NCI-H2081 (cell line): ENCODE measurements at places on chromosomes 4 and X.

GRCh38 chr4:173626277-173626676 lies 96.2 kb upstream of the HAND2 start:
- DNase-seq, result no peak

DNA sequence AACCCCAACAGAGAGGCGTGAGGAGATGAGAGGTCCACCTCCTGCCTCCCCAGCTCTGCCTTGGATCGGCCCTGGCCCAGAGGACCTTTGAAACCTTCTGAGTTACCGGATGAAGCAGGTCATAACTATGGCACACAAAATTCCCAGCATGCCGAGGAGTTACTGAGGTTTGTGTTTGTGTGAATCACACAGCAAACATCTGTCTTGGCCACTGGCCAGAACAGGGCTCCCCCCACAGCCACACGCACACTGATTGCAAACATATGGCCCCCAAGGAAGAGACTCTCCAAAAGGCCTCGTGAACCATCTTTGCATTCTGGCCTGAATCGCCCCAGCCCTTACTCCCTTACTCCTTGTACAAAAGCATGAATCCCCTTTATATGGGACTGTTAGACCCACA lies 18.9 kb downstream of the RPS4X start:
- peak; percentile 17 for DNase-seq

GRCh38 chr4:8688908-8689445 lies 96.4 kb downstream of the CPZ start:
- DNase-seq, result no peak

GRCh38 chrX:53445977-53446376 lies 11.8 kb upstream of the HSD17B10 start:
- DNase-seq, result no peak

DNA sequence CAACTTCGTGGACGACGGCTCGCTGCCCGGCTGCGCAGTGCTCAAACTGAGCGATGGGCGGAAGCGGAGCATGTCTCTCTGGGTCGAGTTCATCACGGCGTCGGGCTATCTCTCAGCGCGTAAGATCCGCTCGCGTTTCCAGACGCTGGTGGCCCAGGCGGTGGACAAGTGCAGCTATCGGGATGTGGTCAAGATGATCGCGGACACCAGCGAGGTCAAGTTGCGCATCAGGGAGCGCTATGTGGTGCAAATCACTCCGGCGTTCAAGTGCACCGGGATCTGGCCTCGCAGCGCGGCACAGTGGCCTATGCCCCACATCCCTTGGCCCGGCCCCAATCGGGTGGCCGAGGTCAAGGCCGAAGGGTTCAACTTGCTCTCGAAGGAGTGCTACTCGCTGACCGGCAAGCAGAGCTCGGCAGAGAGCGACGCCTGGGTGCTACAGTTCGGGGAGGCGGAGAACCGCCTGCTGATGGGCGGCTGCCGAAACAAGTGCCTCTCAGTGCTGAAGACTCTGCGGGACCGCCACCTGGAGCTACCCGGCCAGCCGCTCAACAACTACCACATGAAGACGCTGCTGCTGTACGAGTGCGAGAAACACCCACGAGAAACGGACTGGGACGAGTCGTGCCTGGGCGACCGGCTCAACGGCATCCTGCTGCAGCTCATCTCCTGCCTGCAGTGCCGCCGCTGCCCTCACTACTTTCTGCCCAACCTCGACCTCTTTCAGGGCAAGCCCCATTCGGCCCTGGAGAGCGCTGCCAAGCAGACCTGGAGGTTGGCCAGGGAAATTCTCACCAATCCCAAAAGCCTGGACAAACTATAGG lies 1.5 kb downstream of the MAB21L2 start:
- DNase-seq, result no peak

DNA sequence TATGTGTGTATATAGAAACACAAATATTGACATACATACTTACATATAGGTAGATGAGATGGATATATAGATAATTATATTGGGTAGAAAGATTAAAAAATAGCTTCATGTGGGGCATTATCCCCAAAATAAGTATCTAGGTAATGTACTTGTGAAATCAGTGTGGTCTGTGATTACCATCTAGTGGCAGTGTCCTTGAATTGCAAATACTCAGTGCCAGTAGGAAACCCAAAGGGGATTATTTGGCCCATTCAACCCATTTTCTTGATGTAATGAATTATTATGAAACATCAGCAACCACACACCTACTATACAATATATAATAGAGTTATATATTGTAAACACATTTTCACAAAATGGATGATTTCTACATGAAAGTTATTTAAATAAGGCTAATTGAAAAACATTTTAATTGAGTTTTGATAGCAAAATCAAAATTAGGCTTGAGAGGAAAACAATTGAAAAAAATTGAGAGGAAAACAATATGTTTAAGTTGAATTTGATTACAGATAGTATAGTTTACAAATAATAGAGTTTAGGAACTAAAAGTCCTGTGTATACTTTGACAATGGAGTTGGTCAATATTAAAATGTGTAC lies 389.4 kb downstream of the GALNTL6 start:
- DNase-seq, result peak; percentile 24

DNA sequence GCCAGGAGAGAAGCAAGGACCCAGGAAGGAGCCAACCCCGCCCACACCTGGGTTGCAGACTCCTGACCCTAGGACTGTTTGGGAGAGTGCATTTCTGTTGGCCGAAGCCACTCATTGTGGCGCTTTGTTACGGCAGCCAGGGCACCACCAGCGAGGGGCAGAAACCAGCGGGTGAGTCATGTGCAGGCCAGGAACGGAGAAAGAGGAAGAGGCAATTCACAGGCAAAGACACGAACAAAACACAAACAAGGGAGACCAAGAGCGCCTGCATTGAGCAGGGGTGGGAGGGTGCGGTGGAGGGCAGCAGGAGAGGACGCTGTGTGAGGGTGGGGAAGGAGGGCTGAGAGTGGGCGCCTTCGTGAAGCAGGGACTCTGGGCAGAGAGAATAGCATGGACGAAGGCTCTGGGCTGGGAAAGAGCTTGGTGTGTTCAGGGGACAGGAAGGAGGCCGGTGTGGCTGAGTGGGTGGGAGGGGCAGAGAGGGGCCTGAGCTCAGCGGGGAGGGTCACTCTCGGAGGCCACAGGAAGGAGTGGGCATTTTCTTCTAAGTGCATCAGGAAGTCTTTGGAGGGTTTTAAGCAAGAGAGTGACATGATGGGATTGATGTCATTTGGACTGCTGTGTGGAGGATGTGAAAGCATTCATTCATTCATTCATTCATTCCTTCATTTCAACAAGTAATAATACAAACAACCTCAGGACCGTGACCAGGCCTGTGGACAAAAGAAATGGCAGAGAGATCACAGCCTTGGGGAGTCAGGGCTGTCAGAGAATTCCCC lies 12.2 kb upstream of the WFS1 start:
- no peak for DNase-seq

GRCh38 chr4:90419124-90419711 lies 292.0 kb downstream of the CCSER1 start:
- DNase-seq, result peak; percentile 48

DNA sequence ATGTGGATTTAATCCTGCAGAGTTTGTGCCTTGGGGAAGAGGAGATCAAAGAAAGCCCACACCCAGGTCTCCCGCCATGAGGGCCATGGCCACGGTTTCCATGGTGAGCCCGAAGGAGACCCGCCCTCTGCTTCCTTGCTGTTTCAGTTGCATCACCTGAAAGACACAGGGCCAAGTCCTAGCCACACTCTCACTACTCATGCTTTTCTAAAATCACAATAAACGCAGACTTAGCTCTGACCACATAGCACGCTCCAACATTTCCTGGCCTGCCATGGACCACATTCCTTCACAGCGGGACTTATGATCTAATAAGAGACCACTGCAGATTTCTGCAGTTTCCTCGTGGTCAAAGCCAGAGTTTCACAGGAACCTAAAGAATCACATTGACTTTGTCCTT lies 426.0 kb upstream of the NR3C2 start:
- no peak for DNase-seq

- no peak for DNase-seq
These were observed 25.6 kb downstream of the ELF4 start for GRCh38 chrX:130084631-130085237.

- no peak for DNase-seq
These were observed 77.2 kb downstream of the FHIP1A start for GRCh38 chr4:151486168-151486567.

DNA sequence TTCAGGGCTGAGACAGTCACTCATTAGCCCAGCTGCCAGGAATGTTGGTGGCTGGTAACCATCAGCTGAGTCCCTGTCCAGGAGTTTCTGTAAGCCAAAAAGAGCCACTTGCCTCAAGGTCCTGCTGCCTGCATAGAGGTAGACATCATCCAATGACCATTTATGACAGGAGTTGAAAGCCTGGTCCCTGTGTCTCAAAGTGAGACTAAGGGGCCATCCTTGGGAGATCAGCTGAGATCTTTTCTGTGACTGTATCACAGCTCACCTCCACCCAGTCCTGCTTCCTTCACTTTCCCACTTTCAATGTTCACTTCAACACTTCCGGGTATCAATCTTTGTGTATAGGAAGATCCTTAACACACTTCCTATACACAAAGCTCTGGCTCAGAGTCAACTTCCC lies 28.4 kb upstream of the MAOA start:
- no peak for DNase-seq

GRCh38 chr4:149841686-149842085 lies 26.0 kb upstream of the IQCM start:
- DNase-seq, result no peak

DNA sequence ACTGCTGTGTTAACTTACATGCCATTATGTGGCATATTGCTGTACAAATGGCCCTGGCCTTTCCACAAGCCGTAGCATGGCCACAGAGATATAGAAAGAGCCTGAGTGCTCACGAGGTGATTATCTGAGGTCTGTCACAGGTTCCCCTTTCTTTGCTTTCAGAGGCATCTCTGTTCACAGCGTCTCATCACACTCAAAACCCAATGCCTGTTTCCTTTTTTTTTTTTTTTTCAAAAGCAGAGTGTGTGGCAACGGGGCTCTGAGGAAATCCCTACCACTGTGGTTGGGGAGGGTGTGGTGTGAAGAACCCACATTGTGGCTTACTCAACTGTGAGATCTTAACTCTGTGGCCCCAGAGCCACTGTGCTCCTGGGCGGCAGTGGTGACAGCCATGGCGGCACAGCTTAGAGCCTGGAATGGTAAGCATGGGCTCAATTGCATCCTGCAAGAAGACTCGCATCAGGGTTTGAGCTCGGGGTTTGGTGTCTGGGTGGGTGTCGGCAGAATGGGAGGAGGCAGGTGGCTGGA lies 30.8 kb downstream of the RTL5 start:
- no peak for DNase-seq

DNA sequence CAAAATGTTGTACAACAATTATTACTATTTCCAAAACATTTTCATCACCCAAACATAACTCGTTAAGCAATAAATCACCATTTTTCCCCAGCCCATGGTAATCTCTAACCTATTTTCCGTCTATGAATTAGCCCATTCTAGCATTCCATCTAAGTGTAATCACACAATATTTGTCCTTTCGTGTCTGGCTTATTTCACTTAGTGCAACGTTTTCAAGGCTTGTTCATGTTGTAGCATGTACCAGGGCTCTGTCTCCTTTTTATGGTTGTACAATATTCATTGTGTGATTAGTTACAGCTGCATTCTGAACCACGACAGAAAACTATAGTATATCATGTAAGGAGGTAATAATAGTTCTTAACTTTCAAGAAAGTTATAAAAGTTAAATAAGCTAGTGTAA lies 656.0 kb upstream of the HS3ST1 start:
- DNase-seq, result no peak

DNA sequence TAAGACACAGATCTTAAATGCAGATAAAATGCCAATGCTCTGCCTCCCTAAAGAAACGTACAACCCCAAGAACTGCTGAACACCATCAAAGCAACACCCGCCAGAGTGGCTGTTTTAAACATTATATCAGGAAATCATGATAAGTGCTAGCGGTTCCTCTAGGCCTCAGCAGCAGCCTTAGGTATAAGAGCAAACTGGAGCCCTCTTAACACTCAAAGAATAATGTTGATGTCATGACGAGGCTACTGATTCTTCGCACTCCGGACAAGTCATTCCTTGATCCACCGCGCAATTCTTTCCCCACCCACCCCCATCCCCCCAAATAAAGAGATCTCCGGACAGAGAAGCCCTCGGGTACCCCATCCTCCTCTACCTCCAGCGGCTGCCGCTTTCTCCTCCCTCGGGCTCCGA lies 507 bp downstream of the LIN54 start:
- peak; percentile 0 for DNase-seq

DNA sequence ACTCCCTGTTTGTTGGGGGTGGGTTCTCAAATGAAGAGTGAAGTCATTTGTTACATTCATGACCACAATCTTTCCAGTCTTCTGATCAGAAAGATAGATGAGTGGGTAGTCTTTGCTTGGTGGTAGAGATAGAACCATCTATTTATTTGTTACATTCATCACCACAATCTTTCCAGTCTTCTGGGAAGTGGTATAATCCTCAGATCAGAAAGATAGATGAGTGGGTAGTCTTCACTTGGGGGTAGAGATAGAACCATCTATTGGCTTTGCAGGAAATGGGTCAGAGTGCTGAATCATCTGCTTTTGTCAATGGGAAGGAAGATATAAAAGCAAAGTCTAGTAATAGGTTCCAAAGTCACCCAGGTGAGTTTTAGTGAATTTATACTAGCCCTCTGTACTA lies 64.2 kb upstream of the EPGN start:
- DNase-seq, result no peak

DNA sequence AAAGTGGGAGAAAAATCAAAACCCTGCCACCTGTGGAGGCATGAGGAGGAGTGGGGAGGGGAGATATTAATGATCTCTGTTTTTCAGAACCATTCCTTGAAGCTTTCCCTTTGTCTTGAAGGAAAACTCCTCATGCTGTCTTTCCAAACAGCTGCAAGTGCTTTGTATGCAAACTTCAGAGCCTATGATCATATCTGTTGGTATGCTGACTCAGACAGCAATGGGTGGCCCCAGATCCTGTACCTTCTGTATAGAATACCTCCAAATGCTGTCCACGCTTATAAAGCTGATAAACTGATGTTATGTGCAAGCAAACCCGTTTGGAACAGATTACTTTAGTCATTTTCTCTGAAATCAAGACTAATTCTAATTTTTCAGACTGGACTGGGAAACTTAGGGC lies 31.9 kb downstream of the BMP15 start:
- no peak for DNase-seq

- no peak for DNase-seq
These were observed 48.0 kb downstream of the MRPL1 start for GRCh38 chr4:77910676-77911075.

- no peak for DNase-seq
These were observed 138.1 kb downstream of the MID1 start for GRCh38 chrX:10482261-10482660.

DNA sequence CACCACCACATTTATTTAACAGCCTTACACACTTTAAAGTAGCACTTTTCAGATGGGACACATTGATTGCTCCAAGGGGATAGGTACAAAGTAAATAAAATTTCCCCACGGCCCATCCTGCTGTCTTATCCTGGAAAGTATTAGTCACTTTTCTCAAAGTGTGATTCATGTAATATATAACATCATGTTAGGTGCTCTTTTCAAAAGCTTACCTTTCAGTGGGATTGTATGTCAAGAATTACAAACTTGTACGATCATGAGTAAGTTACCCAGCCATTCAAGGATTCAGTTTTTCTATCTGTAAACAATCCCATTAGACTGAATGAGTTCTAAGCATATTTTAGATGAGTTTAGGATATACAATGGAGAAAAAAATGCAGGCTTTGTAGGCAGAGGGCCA lies 876.6 kb upstream of the GRID2 start:
- no peak for DNase-seq
